ENCODE measurements at places on chromosomes 1 and 21. TPM values are rescaled to one million over a fixed set of nuclear protein-coding genes. Genes with fewer than 3 reads are reported as not detected.

DNA sequence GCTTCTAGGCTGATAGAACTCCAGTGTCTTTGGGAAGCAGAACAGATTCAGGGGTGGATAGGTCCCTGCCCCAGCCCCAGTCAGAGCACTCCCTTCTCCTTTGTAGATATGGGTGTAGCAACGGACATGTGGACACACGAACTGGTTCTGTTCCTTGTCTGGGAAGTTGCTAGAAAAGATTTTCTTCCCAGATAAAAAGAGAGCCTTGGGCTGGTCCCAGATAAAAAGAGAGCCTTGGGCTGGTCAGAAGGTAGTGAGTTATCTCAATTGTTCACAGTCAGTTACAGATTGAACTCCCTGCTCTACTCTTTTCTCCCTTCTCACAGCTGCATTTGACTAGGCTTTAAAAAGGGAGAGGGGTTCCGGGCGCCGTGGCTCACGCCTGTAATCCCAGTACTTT, 7.4 kb upstream of the EFNA1 start:
- no peak for DNase-seq

DNA sequence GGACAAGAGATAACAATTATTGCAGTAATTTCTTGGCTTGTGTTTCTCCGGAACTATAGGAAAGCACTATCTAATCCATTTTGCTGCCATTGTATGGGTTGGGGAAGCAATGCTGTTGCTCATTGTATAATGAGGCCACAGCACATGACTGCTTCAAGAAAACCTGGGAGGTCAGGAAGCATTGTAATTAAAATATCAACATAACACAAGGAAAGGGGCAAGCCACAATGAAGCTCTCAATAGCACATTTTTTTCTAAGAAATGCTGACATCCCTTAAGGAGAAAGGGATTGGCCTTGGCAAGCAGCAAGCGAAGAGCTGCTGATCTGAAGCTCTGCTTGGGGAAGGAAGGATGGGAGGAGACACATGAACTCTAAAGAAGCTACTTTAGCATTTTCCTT, 44.0 kb downstream of the PLPP3 start:
- DNase-seq = no peak

CNIH3 gene
- 18.2 TPM for total RNA-seq

DNA sequence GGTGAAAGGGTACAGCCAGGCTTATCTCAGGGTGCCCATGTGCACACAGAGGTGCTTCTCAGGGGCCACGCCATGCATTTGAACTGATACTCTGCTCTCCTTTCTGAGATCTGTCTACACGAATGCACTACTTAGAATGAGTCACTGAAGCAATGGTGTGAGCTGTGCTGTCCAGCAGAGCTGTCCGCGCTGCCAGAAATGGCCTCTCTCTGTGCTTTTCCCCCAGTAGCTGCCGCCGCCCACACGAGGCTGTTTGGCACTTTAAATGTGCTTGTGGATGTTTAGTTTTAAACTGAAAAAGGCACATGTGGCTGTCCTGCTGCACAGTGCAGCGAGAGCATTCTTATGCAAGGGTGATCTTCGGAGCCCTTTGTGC, 87.1 kb upstream of the COL6A1 start:
- DNase-seq = peak; percentile 61

DNA sequence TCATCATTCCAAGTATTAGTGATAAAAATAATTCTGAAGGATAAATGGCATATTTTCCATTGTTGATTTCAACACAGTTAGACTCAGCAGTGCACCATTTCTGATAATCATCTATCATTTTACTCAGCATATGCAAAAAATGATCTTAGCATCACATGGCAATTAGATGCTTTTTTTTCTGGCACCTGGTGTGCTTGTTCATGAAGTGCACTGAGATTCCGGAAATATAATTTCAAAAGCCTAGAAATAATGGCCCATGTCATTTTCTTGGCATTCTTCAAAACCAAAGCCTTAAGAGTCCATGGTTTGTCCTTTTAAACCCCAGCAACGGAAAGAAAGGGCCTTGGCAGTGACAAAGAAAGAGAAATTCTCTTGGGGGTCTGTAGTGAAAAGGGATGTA, 278.8 kb downstream of the KIF26B start:
- DNase-seq = no peak

GRCh38 chr1:228974273-228974672, 239.0 kb downstream of the RHOU start:
- no peak for DNase-seq

DNA sequence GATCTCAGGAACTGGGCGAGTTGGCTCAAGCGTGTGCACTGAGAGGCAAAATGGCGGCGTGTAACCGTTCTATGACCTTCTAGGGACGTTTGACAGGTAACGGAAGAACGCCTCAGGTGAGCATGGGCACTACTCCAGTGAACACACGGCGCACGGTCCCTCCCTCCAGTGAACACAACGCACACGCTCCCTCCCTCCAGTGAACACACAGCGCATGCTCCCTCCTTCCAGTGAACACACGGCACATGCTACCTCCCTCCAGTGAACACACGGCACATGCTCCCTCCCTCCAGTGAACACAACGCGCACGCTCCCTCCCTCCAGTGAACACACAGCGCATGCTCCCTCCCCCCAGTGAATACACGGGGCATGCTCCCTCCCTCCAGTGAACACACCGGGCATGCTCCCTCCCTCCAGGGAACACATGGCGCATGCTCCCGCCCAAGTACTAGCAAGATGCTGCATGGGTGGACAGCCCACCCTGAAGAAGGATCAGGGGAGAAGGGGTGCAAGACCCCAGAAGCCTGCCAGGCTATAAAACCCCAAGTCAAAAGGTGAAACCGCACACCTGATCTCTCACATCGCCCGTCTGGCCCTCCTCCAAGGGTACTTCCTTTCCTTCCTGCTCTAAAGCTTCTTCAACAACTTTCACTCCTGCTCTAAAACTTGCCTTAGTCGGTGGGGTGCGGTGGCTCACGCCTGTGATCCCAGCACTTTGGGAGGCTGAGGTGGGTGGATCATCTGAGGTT, 3.5 kb downstream of the C1orf159 start:
- DNase-seq = no peak

DNA sequence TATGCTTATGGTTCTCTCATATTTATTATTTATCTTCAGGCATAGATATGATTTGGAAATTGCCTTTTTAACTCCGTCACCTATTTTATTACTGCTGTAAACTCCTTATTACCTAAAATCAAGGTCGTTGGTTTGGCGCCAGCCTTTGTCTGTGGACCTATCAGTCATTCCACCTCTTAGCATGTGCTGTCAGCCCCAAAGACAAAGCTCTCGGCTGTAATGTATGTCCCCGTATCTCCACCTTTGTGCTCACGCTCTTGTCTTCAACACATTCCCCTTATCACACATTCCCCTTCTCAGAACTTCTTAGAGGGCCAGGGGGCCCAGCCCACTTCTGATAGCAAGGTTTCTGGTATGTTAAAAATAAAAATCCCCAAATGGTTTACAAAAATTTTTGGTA, 342.2 kb downstream of the RYR2 start:
- DNase-seq = no peak

DNA sequence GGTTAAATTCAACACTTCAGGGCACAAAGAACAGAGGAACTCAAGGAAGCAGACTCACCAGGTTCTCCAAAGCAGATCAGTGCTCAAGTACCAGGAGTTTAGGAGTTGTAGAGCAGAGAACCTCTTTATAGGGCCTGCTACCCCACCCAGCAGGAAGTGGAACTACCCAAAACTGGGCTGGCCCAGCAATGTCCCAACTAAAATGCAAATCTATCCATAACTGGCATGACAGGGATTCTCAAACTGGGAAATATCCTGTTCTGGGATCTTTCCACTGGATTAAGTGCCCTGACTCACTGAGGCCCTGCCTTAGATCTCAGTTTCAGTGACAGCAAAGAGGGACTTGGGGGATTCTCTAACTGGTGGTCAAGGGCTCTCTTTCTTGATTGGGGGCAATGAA, at the start of gene SPRR2E:
Gene SPRR2E, minus strand, starts transcription at position 101 of the 400 bp plus-strand sequence. CDS start 775 bp downstream, outside the sequence.
- no peak for DNase-seq

ETNK2 gene
- 28.1 TPM for total RNA-seq

DISP3 gene
- 26.7 TPM for total RNA-seq

S100A4 gene
- total RNA-seq = 0.62 TPM

ARHGEF10L gene
- total RNA-seq = 22.3 TPM

- no peak for DNase-seq
Observed at GRCh38 chr1:168466714-168467131, 77.1 kb downstream of the XCL2 start.

GRCh38 chr1:155012026-155012546, 9.5 kb downstream of the ZBTB7B start:
- DNase-seq = peak; percentile 84

DNA sequence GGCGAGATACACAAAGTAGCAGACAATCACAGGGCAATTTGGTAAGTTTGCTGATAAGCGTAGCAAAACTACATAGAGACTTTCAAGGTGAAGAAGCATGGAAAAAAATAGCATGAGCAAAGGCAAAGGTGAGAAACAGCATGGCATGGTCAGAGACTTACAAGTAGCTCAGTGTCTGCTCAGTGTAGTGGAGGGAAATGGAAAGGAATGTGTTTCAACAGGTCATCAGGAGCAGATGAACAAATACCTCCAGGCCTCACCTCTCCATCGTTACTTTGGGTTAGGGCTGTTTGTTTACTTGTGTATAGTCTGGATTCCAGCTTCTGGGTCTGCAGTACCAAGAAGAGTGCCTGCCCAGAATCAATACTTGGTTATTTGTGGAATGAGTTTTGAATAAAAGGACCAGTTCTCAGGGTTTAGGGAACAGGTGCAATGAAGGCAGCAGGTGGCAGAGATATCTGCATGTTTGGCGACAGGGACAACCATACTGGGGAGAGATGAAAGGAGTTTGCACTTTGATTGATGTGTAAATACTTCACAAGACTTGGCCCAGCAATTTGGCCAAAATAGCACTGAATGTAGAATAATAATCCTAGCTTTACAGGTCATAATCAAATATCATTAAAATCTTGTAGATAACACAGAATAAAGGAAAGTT, 97.0 kb upstream of the FGGY start:
- DNase-seq = no peak

NTMT2 gene
- not detected for total RNA-seq

CD53 gene
- 13.1 TPM for total RNA-seq

DNA sequence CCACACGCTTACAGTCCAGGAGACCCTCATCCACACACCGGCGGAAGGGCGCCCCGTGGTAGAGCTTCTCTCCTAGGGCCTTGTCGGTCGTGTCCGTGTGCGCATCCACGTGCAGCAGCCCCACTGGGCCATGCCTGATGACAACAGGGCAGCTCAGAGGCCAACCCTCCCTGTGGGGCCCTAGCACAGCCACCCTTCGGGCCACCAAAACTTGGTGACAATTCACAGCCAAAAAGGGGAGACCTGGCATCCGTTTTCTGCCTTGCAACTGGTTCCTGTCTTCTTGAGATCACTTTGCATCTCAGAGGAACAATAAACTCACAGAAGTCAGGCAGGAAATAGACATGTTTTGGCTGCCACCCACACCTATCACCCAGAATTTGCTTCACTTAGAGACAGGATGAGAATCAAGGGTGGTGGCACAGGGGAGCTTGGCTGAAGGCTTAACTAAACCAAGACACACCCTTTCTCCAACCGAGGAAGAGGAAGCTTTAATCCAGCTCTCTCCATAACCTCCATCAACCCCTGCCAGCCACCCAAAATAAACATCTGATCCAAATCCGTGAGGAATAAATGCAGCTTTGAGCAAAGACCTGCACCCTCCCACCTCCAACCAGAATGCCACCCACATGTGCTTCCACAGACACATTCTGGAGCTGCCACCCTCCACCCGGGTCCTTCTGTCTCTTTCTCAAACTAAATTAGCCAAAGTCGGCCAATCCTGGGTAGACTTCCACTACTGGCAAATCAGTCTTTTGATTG, 5.7 kb downstream of the AGMAT start:
- no peak for DNase-seq

- no peak for DNase-seq
Observed at GRCh38 chr1:30397576-30397975, 325.8 kb downstream of the MATN1 start.

SPRR2B gene
- total RNA-seq = not detected

DDR2 gene
- total RNA-seq = 7.5 TPM

DNA sequence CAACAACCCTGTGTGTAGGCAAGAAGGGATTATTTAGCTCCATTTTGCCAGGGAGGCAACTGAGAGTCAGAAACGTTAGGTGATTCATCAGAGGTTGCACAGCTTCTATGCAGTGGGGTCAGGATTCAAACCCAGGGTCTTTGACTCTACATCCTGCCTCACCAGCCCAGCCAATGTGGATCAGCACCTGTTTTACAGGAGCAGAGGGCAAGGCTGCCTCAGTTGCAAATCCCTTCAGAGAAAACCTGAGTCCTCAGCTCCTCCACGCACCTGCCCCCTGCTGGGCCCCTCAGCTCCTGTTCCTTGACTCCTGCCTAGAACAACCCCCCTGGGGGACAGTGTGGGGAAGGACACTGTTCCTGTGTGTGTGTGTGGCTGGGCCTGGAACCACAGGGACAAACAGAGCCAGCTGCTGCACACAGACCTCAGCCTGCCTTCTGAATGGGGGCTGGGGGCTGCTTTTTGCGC, 61.6 kb downstream of the LRRN2 start:
- no peak for DNase-seq

RCSD1 gene
- 6.9 TPM for total RNA-seq

DNA sequence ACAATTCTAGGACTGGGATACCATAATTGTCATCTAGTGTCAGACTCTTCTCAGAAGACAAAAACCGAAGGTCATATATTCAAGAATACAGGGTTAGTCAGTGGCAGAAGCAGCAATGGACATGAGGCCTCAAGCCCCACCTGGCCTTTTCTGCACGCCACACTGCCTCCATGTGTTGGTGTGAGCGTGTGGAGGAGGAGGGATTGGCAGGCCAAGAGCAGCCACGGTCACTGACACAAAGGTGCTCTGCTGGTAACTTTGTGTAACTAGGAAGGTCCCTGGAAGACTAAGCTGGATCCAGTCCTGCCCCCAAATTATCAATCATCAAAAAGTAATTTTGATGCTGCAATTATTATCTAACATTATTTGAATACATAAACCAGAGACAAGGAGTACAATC, 34.9 kb downstream of the HSF2BP start:
- DNase-seq = no peak

GRCh38 chr1:3690282-3691065, 38.2 kb downstream of the TP73 start:
- no peak for DNase-seq

PADI4 gene
- total RNA-seq = not detected

GRCh38 chr1:24391882-24392603, 21.5 kb downstream of the STPG1 start:
- no peak for DNase-seq

DNA sequence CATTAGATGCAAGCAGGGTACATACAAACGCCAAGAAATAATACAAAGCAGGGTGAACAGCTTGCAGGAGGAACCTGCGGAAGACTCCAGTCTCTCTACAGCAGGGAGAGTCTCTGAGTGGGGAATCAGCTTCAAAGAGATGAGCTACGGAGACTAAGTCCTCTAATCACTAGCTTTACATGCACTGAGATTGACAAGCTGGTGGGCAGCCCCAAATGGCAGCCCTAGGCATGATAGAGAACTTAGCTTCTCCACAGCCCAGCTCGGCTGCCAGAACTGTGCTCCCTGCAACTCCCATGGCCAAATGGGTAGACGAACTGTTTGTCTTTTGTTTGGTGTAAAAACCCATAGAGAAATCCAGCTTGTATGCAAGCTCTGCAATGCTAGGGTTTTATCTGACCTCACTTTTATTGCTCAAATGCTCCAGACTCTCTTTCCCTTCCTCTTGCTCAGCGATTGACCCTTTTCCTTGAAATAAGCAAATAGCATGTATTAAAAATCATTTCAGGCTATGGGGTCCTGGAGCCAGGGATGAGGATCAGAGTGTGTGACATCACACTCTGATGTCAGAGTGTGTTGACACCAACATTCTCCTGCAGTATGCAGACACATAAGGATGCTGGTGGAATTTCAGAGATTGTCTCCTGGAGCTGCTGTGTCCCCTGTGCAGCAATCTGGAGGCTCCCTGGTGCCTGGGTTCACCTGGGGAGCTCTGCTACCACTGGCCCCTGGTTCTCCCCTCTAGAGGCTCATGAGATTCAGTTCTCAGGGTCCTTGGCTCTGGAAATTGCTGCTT, 238.5 kb downstream of the TTLL7 start:
- DNase-seq = no peak
